EH (cell line): ENCODE measurements at places on chromosomes 7 and 10.

GRCh38 chr7:128827248-128827958, 2.8 kb upstream of the FLNC start:
- peak; percentile 91 for DNase-seq

GRCh38 chr7:112056409-112056808, 149.8 kb downstream of the DOCK4 start:
- DNase-seq, result no peak

- no peak for DNase-seq
These were observed 472.4 kb downstream of the ANKRD7 start for GRCh38 chr7:118696879-118697278.

GRCh38 chr10:63713191-63714144, 192.3 kb downstream of the REEP3 start:
- peak; percentile 41 for DNase-seq

DNA sequence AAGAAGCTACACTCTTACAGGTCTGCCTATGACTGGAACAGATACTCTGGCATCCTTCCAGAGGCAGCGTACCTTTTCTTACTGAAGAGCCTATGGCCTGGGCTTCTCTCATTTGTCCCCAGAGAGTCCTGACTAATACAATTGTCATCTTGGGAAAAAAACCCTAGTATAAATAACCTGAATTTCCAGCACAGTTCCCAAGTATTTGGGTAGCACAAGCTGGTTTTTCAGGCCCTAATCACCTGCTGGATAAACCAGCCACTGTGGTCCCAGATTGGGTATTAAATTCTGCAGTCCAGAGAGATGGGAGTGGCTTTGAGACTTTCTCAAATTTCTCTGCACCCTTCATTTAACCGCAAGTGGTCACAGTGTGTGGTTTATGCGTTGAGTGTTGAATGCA, 186.8 kb upstream of the NEBL start:
- DNase-seq, result no peak

- DNase-seq, result no peak
These were observed 22.8 kb upstream of the EZH2 start for GRCh38 chr7:148906707-148907498.

DNA sequence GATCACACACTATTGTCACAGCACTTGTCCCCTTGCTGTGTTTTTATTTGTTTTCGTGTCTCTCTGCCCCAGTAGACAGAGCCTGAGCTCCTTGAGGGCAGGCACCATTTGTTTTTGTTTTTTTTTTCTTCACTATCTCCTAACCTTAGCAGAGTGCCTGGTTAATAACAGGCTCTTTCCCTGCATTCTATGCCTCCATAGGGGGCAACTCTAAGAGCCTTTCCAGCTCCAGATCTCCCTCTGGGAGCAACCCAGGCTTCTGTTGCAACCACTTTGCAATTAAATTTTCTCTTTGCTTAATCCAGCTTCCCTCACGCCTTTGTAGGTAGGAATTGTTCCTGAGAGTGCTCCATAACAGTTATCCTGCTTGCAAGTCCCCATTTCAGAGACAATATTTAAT, 148.4 kb downstream of the PLXDC2 start:
- DNase-seq, result no peak

GRCh38 chr7:47576031-47576865, 5.7 kb downstream of the TNS3 start:
- peak; percentile 65 for DNase-seq

GRCh38 chr7:39714447-39715091, 91.2 kb downstream of the RALA start:
- no peak for DNase-seq

- DNase-seq, result no peak
These were observed 41.1 kb upstream of the TMEM213 start for GRCh38 chr7:138756591-138757242.

DNA sequence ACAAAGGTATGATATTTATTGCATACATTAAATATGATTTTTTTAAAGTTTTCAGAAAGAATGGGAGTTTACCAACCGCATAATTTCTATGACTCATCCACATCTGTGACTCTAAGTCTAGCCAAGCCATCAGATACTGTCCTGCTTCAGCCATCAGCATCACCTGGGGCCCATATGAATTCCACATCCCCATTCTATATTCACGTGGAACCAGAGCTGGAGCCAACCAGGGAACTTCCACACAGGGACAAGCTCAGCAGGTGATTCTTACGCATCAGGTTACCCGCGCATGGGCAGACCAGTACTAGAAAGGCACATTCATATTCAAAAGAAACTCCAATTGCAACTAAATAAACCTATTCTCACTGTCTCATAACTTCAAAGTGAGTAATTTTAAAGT, 817.7 kb upstream of the IGFBP3 start:
- DNase-seq, result no peak

- DNase-seq, result no peak
These were observed 165.0 kb upstream of the ASAH2 start for GRCh38 chr10:50416181-50416824.
